ENCODE measurements at places on chromosomes 7 and 10. TPM values are rescaled to one million over a fixed set of nuclear protein-coding genes. Genes with fewer than 3 reads are reported as not detected.

BMPER gene
- total RNA-seq = 0.60 TPM

ELFN1 gene
- total RNA-seq = 3.8 TPM

CH25H gene
- total RNA-seq = 3.2 TPM

CDHR3 gene
- total RNA-seq = 7.1 TPM

DYDC2 gene
- 0.57 TPM for total RNA-seq

FAM20C gene
- 84.9 TPM for total RNA-seq

HTR7 gene
- total RNA-seq = 0.38 TPM

CTNNA3 gene
- total RNA-seq = 0.72 TPM

SNCG gene
- 41.3 TPM for total RNA-seq

MALRD1 gene
- total RNA-seq = 2.0 TPM

ENKUR gene
- total RNA-seq = 0.41 TPM
